CD4-positive, alpha-beta T cell treated with Interleukin-4 for 1 hour (primary cell): ENCODE measurements at places on chromosomes 13 and 19.

DNA sequence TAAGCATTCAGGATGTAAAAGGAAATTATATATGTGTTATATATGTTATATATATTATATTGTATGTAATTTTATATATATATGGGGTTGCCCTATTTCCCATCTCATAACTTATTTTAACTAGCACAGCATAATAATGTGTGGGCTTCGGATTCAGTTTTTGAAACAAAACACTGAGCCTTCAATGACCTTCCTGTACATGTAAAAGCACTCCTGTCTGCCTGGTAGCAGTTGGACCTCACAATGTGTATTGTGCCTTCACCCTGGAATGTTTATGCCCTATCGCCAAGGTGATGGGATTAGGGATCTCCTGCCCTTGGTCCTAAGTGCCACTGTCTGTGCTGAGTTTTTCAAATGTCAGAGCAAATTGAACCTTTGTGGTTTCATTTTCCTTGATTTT is 968.8 kb downstream of the TUBA3C start:
- DNase-seq, result no peak

DNA sequence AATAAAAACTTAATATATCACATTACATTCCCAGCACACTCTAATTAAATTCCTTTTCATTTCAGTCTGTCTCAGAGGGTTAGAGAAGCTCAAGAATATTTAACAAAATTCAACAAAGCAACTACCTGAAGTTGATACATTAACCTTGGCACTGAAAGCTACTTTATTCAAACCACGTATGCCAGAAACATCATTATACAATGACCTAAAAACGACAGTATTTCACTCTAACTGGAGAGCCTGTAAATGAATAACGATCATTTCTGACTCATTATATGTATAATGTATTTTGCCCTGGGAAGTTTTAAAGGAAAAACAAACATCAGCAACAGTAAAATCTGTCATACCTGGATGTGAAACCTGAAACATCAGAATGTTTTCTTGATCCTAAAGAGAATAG is 270.1 kb downstream of the SLITRK5 start:
- no peak for DNase-seq

- no peak for DNase-seq
Measured at GRCh38 chr19:39265321-39265916, 2.8 kb upstream of the IFNL2 start.

DNA sequence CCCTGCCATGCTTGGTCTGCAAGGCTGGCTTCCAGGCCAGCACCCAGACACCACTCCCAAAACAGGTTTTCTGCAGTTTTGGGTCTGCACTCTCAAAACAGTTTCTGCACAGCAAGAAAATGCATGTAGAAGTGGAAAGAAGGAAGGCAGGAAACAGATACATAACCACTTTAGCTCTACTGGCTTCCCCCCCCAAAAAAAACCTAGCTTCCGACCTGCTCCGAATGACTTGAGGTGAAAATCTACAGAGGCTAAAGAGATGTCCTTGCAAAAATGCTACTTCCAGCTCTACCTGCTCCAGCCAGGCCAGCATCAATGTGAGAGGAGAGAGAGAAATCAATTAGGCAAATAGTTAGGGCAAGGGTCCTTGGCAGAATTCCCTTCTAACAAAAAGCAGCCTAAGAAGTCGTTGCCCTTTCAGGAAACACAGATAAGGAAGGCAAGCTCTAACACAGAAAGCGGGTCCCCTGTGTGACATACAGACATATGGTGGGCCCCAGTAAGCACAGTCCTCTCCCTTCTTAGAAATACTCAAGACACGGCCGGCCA is 3.4 kb downstream of the C19orf12 start:
- no peak for DNase-seq

- no peak for DNase-seq
Measured at GRCh38 chr13:73599232-73600128, 534.7 kb downstream of the KLF12 start.

DNA sequence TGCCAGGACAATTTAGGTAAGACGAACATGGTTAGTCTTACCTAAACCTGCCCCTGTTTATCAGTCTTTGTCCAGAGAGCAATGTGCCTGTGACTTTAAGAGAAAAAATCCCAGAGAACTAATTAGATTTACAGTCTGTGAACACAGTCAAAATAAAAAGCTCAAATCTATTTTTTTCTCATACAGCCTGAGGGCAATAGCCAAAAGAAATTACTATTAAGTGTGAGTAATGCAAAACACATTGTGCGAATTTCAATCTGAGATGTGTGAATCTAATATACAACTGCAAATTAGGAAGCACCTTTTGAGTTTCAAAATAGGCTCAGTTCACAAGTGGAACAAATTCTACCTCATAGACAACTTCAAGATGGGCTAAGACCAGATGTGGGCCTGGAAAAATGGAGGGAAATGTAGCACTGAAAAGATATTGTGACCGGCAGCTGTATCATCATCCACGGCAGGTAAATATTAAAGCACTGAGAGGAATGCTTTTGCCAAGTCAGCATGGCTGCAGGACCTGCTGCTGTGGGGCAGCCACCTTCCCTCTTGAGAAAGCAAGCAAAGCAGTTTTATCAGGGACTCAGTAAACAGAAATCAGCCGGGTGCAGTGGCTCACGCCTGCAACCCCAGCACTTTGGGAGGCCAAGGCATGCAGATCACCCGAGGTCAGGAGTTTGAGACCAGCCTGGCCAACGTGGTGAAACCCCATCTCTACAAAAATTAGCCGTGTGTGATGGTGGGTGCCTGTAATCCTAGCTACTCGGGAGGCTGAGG is 114.8 kb downstream of the KATNAL1 start:
- no peak for DNase-seq

GRCh38 chr19:57191141-57192076 is at the start of gene ZNF264:
Gene ZNF264, plus strand, starts transcription at chr19:57191500. Its CDS starts 414 bp downstream, at chr19:57191914.
- peak; percentile 89 for DNase-seq

GRCh38 chr19:42099336-42099925 is 23.5 kb downstream of the ZNF574 start:
- DNase-seq, result no peak

GRCh38 chr19:45809643-45810159 is 5.4 kb downstream of the RSPH6A start:
- DNase-seq, result no peak

DNA sequence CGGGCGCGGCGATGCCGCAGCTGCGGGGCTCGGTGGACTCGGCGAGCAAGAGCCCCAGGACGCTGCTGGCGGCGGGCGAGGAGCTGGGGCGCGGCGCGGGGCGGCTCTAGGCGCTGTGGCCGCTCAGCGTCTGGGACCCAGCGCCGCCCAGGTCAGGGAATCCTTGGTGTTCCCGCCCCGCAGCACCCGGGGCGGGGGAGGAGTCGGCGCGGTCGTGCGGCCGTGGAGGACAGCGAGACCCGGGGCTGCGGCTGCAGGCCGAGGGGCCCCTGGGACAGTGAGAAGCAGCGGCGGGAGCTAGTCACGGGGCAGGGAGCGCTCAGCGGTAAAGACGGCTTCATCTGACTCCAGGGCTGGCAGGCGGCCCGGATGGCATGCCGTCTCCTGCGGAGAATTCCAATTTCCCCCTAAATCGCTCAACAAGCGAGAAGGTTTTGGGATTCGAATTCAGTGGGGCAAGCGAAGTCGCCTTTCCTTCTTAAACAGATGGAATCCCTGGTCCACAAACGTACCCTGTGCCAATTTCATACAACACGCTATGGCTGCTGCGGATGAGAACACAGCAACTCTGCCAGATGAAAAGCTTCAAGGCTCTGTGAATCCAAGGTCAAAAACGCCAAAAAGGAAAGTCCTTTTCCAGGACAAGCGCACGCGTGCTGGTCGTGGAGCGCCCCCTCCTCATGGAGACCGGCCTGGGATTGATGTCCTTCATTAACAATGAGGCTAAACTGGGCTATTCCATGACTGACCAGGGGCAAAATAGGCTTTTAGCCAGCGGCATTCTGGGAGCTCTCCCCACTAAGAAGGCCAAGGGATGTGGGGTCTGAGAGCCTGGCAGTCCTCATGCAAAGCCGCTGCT is 4.2 kb upstream of the ZSCAN4 start:
- no peak for DNase-seq

DNA sequence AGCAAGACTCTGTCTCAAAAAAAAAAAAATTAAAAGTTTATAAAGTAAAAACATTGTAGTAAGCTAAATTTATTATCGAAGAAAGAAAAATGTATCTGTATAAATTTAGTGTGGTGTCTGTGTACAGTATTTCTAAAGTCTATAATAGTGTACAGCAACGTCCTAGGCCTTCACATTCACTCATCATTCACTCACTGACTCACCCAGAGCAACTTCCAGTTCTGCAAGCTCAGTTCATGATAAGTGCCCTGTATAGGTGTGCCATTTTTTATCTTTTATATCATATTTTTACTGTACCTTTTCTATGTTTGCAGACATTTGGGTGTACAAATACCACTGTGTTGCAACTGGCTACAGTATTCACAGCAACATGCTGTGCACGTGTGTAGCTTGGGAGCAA is 118.1 kb downstream of the TNFRSF19 start:
- DNase-seq, result no peak

- no peak for DNase-seq
Measured at GRCh38 chr19:17677002-17677401, 11.2 kb downstream of the UNC13A start.

DNA sequence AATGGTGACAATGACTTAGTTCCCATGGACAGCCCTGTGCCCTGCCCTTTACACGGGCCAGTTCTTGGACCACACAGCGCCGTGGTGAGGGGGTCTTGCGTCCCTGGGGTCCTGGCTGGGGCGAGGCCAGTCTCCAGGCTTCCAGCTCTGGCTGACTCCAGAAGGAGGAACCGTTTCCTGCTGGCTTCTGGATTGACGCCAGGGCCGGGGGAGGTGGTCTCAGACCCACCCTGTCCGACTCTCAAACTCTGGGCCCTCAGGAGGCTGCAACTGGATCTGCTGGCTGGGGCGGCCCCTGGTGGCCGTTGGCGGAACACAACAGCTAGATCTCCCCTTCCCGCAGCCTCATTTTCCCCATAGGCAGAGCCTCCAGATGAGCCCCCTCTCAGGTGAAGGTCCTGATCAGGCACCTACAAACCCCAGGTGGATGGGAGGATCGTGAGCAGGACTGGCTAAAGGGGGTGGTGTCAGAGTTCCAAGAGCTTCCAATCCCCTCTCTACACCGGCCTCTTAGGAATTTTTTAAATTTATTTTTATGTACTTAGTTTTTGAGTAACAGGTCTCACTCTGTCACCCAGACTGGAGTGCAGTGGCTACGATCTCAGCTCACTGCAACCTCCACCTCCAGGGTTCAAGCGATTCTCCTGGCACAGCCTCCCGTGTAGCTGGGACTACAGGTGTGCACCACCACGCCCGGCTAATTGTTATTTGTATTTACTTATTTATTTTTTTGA is 8.0 kb downstream of the CCDC194 start:
- DNase-seq, result peak; percentile 64

DNA sequence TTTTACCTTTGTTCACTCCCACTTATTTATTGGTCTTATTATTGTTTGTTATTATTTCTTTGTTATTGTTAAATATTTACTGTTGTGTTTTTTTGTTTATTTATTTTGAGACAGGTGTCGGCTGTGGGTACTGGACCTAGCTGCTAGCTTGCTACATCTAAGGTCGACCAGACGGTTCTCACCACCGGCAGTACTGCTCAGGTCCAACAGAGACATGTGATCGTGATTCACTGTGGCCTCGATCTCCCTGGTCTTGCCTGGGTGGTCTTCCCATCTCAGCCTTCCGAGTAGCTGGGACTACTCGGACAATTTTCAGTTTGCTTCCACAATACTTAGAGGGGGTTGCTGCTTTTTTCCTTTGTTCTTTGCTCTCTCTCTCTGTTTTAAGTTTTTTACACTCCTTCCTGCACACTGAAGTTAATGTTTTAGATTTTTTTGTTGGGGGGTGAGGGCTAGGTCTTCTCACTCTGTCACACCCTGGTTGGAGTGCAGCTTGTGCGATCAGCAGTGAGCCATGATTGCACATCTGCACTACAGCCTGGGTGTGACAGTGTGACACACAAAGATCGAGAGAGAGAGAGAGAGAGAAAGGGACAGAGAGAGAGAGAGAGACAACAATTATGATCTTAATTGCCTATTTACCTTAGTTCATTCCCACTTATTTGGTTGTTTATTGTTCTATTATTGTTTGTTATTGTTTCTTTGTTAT is 1432.4 kb downstream of the UQCRFS1 start:
- no peak for DNase-seq

DNA sequence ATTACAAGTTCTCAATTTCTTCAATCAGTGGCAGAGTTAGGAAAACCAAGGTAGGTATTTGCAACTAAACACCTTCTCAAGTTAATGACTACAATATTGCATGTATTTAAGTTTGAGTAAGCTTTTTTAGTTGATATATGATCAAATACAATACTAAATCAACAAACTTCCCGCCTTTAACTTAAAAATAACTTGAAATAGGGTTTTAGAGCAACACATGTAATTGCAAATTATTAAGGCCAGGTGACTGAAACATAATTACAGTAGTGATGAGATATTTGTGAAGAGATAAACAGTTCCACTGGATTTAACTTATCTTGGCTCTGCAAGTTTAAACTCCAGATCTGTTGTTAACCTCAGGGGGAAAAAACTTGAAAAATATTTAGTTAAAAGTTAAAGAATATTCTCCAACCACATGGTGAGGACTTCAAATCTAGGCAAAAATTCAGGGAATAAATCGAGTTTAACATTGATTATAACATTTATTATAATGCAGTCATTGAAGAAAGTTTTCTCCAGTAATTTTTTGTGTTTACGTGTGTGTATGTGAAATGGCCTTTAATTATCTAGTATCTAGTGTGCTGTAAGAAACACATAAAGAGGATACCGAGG is 3.6 kb downstream of the DACH1 start:
- DNase-seq, result no peak

DNA sequence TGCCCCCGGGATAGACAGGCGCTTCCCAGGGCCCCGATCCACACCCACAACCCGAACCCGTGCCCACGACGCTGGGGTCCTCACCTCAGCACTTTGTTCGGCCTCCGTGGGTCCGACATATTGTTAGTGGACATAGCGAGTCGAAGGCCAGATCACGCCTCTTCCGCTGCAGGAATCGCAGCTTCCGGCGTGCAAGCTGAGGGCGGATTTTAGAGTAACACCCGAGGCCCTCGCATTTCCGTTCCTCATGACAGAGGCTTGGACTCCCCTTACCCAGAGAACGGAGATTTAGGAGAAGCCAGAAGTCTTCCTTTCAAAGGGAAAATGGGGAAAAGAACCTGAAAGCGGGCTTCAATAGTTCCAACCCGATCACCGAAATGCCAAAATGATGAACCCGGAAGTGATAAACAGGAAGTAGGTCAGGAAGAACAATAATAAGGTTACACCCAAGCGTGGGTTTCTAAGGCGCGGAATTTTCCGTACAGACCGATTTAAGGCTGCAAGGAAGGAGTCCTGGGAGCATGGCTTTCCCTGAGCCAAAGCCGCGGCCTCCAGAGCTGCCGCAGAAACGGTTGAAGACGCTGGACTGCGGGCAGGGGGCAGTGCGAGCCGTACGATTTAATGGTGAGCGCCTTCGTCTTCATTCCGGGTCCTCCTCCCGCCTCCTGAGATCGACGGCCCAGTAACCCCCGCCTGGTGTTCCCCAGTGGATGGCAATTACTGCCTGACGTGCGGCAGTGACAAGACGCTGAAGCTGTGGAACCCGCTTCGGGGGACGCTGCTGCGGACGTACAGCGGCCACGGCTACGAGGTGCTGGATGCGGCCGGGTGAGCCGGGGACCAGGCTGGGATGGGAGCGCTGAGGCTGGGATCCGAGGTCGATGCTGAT is 2.9 kb downstream of the WDR83 start:
- peak; percentile 85 for DNase-seq

GRCh38 chr13:99972190-99972731 is 694 bp upstream of the ZIC5 start:
- DNase-seq, result no peak

GRCh38 chr13:28684257-28684656 is 25.3 kb downstream of the POMP start:
- DNase-seq, result no peak
